CD4-positive, CD25-positive, alpha-beta regulatory T cell (primary cell): ENCODE measurements at places on chromosomes 13 and 19.
A peak's percentile ranks its signal among the peaks of the same experiment; 100 is the strongest.

- no peak for DNase-seq
These were observed 20.1 kb downstream of the GPATCH1 start for GRCh38 chr19:33100894-33101644.

GRCh38 chr13:107266657-107267056 is 698.7 kb upstream of the ARGLU1 start:
- no peak for DNase-seq

- no peak for DNase-seq
These were observed 27.3 kb upstream of the MPHOSPH8 start for GRCh38 chr13:19606152-19606551.

DNA sequence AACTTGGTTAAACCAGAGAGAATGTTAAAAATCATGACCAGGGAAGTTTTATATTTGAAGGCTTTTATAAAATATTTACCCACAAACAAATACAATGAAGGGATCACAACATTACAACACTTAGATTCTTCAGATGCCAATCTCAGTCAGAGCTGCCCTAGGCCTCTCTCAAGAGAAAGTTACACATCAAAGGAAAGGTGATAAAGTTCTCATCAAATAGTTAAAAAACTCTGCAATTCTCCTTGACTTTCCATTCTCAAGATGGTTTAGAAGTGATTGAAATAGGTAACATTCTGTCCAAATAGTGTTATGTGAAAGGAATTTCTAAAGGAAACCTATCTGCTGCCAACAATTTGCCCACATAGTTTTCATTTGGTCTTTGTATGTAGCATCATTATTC is 1115.2 kb upstream of the MIR17HG start:
- no peak for DNase-seq

- peak; percentile 52 for DNase-seq
These were observed 97.7 kb upstream of the DOCK9 start for GRCh38 chr13:99075268-99076191.

DNA sequence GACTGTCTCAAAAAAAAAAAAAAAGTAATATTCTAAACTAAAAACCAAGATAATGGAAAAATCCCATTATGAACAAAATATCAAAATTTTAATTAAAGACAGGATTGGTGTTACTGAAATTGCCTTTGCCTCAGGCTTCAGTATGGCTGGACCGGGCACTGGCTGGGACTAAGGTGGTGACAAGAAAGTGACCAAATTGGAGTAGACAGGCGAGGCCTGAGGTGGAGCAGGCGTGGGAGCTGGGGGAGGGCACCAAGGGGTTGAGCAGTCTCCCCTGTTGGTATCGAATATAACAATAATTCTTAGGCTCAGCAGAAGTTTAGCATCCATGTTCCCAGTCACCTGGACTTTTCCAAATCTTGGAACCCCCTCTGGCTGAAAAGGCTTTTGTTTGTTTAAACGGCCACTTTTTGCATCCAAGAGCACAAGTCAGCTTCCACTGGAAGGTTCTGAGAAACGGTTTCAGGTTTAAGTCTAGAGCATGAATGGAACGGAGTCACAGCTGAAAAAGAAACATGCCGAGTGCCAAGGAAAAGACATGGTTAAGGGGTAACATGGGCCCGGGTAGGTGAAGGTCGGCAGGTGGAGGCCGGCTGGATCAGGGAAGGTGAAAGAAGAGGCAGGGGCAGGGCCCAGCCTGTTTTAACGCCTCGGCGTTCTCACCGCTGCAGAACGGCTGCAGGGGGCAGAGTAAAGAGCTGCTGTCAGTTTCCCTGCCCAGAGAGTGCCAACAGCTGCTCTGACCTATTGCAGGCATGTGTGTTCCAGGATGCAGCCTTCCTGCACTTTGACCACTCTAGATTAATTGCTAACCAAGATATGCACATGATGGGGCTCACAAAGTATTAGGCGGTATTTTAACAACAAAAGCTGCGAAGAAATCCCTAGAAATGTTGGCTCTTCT is 104.4 kb downstream of the TM9SF2 start:
- no peak for DNase-seq

DNA sequence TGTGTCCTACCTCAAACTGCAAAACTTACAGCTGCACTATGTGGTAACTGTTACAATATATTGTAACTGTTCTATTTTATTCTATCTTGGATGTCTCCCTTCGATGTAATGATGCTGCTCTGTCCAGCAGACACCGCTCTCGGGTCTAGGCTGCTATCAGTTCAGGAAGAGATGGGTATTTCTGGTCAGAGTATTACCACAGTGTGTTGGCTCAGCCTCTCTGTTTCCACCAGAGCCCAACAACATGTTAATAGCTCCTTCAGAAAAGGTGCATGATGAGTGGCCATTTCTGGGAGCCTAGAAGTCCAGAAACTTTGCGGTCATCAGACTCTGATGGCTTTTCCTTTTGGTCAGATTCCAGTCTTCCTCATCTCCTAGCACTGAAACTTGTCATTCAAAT is 35.9 kb upstream of the IGFL1 start:
- DNase-seq: no peak

GRCh38 chr13:102609696-102610095 is 12.9 kb downstream of the TPP2 start:
- no peak for DNase-seq

DNA sequence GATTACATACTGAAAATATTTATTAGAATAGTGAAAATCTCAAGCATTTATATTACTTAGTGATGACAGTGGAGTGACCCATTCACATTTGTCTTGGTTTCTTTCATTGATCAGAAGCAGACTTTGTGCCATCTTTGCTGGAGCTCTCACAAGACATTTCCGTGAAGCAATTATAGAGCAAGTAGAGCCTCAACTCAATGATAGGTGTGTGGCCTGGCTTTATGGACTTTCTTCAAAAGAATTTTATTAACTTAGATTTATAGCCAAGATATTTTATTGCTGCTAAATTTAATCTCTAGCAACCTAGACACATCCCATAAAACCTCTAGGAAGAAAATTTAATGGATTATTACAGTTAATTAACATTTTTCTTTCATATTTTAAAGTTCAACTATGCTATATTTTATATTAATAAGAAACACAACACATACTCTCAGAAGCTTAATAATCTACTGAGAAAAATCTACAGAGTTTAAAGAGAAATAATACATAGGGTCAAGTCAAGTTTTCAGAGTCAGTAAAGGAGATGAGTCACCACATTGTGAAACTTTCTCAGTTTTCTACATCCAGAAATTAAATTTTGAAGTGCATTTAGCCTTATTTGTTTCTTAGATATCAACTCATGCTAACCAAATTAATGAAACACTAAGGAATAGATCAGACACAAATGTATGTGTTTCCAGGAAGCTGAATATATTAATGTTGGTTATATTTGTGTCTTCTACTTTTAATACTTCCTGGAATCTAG is 160.5 kb downstream of the LACC1 start:
- no peak for DNase-seq

DNA sequence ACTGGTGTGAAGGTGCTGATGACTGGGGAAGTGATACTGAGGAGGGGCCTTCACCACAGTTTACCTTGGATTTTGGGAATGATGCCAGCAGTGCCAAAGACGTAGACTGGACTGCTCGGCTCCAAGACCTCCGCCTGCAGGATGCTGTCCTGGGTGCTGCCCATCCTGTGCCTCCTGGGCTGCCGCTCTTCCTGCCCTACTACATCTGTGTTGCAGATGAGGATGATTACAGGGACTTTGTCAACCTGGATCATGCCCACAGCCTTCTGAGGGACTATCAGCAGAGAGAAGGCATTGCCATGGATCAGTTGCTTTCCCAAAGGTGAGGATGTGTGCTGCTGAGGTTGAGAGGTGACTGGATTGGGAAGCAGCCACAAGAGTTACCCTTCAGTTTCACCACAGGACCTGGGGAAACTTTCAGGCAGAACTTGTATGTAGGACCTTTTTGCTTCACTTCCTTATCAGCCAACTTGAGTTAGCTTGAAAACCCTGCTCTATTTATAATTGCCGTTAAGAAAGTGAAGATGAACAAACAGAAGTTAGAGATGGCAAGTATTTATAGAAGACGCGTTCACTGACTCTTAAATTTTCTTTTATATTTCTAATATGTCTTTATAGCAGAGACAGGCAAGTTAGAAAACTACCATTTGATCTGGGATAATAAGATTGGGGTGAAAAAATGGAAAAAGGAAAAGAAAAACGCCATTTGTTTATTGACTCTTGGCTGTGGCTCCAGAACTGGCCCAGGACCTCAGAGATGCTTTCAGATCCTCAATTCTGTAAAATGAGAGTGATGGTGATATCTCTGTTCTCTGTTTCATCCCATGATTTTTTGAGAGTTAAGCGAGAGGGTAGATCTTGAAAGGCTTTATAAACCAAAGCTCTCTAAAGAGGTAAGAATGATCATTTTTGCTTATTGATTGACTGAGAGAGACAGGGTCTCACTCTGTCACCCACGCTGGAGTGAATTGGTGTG is 5.3 kb downstream of the PDCD2L start:
- DNase-seq: no peak

DNA sequence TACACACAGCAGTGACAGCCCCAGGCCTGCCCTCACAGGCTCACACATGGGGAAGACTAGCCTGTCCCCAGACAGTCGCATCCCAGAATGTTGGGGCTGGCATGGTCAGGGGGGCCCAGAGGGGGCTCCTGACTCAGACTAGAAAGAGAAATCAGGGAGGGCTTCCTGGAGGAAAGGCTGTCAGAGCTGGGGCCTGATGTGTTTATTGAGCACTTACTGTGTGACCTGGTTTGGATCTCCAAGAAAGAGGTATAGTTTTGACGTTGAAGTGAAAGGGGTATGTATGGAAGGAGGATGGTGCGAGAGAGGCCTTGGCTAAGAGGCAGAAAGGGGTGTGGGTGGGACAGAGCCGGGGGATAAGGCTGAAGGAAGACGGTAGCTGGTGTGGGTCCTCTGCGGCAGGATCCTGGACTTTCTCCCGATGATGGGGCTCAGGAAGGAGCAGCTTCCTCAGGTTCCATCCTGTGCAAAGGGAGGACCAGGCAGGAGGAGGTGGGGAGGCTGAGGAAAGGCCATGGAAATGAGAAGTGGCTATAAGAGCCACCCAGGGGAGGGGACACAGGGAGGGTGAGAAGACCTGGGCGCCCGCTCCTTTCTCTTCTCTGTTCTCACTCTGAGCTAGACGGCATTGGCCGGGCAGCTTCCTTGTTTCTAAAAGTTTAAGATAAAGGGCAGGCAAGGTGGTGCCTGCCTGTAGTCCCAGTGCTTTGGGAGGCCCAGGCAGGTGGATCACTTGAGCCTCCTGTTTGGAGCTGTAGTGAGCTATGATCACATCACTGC is 16.1 kb upstream of the BCL3 start:
- no peak for DNase-seq

DNA sequence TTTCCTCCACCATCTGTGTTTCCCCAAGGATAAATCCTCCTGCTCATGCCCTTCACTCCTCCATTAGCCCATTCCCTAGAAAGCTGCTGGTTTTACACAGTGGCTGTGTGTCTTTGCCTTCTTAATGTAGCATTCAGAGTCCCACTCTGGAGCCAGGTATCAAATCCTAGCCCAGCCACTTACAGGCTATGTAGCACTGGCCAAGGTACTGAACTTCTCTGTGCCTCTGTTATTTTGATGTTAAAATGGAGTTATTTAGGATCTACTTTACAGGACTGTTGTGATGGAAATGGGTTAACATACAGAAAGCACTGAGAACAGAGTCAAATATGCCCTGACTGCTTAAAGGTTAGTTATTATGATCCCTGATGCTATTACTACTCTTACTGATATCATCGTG is 1.5 kb upstream of the ZSCAN4 start:
- no peak for DNase-seq

GRCh38 chr13:24863748-24864540 is 100.0 kb downstream of the RNF17 start:
- DNase-seq: no peak

- no peak for DNase-seq
These were observed 17.8 kb downstream of the NFILZ start for GRCh38 chr19:8648240-8648639.

- no peak for DNase-seq
These were observed 551.4 kb downstream of the TBC1D4 start for GRCh38 chr13:74930402-74931165.

GRCh38 chr19:30304540-30304939 is 67.6 kb upstream of the ZNF536 start:
- no peak for DNase-seq

- no peak for DNase-seq
These were observed 18.0 kb downstream of the CATSPERD start for GRCh38 chr19:5738423-5738822.

DNA sequence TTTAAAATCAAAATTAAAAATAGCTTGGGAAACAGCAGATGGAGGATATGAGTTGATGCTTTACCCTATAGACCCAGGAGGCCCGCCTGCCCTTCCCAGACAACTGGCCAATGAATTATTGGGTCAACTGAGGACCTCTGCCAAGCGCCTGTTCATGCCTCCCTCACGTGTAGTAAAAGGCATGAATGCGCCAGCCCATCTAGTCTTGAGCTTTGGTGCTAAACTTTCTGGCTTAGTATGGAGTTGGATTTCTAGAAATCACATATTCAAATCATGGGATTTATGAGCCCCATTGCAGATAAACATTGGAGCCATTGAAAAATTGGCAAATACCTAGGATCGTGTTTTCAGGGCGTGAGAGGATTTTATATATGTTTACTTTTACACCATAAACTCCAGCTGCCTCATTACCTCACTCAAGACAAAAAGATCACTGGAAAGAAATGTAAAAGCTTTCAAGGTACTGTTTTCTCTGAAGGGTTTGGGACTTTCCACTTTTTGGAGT is 47.1 kb downstream of the COL4A2 start:
- no peak for DNase-seq

DNA sequence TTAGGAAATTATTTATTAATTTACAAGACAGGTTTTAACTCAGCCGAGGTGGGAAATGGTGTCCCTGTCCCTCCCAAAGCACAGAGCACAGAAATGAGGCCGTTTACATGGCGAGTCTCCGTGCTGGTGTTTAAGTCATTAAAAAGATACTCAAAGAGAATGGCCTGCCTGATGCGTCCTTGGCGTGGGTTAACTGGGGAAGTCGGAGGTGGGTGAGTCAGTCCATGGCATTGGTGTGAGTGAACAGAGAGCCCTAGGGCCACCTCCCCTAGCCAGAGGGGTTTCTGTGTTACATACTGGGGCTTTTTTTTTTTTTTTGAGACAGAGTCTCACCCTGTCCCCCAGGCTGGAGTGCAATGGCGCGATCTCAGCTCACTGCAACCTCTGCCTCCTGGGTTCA is 3.9 kb downstream of the FEM1A start:
- DNase-seq: no peak

GRCh38 chr13:114128348-114128623 is 4.1 kb downstream of the RASA3 start:
- no peak for DNase-seq

GRCh38 chr13:51330791-51331190 is 8.7 kb upstream of the SERPINE3 start:
- DNase-seq: no peak
